Cardiac muscle cell (in vitro differentiated cells and primary cell): ENCODE measurements at places on chromosomes 1 and 21.

DNA sequence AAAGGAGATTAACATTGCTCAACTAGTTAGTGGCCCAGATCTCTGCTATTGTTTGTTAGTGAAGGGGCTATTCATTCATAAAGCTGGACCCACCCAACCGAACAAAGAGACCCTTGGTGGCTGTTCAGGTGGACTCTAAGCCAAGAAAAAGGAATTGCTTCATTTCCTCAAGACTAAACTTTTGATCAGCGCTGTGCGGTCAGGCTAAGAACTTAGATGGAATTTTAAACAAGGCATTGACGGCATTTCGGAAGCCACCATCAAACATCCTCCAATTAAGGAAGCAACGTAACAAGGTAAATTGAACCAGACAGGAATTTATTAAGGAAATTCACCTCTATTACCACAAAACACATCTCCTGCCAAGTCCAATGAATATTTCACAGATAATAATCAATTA lies 19.9 kb upstream of the SHCBP1L start:
- no peak for DNase-seq

- DNase-seq = no peak
Observed at GRCh38 chr1:203667616-203668015, 41.0 kb downstream of the ATP2B4 start.

- no peak for DNase-seq
Observed at GRCh38 chr1:176469450-176470010, 6.6 kb downstream of the PAPPA2 start.

GRCh38 chr1:119703666-119704450 lies 7.9 kb upstream of the PHGDH start:
- DNase-seq = no peak
